Stimulated activated CD8-positive, alpha-beta memory T cell treated with anti-CD3 and anti-CD28 coated beads, Interleukin-4, amount 100 ng/mL, for 4 hours (primary cell): ENCODE measurements at places on chromosomes 7 and 10.

DNA sequence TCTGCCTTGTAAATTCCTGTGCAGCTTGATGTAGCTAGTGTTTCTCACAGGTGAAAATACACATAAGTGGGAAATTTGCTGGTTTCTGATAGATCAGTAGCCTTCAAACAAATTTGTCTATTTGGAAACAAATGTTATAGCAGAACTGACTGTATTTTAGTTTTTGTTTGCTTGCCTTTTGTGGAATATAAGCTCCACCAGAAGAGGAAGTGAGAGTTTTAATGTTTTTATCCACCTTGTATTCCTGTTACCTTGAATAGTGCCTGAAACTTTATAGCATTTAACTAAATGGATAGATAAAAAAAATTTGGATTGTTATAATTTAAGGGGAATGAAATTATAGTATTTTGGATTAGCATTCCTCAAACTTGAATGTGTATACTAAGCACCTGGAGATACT is 9.8 kb downstream of the WAC start:
- no peak for DNase-seq

- no peak for DNase-seq
These were observed 46.1 kb upstream of the CACUL1 start for GRCh38 chr10:118800920-118801319.

DNA sequence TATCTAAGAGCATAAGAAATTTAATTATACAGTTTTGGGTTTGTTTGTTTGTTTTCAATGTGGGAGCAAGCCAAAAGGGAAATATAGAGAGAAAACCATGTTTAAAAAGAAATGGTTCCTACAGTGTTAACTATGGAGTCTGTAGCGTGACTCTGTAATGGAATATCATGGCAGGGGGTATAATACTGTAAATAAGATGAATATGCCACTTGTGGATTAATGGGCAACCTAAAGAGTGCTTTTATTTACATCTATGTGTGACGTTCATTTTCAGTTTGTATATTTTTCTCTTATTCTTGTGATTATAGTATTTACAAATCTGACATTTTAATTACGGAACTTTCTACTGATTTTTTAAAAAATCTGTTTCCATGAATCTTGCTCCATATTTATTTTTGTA is 95.9 kb downstream of the POLL start:
- no peak for DNase-seq

- no peak for DNase-seq
These were observed 48.7 kb downstream of the ARMC3 start for GRCh38 chr10:22976534-22976933.

GRCh38 chr7:5677538-5678294 is 103.7 kb downstream of the RNF216 start:
- DNase-seq = no peak

- DNase-seq = no peak
These were observed 179.5 kb upstream of the PLXNA4 start for GRCh38 chr7:132755538-132756483.

GRCh38 chr7:93382362-93382761 is 150.2 kb downstream of the VPS50 start:
- DNase-seq = no peak

GRCh38 chr7:20577441-20578071 is 37.9 kb upstream of the ABCB5 start:
- no peak for DNase-seq

DNA sequence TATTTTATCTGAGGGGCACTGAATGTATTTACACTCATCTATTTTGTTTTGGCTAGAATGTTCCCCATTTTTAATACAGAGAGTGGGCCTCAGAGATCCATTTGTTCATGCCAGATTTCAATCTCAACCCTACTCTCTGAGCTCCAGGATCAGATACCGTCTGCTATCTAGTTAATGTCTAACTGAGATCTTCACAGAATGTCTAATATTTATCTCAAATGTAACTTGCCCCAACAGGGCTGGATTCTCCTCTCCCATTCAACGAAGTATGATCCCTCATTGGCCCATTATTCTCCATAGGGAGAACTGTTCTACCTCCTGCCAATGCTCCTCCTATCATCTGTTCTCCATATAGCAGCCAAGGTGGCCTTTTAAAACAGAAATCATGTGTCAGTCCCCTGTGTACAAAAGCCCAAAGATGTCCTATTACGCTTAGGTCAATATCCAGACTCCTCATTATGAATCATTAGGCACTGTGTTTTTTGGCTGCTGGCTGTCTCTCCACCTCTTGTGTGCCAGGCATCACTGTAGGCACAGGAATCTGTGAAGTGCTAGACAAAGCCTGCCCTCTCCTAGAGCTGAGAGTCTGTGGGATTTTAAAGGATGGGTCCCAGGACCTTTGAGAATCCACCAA is 169.3 kb upstream of the AGK start:
- DNase-seq = no peak

GRCh38 chr10:72642318-72642717 is 16.4 kb upstream of the MICU1 start:
- no peak for DNase-seq

GRCh38 chr10:42989481-42989921 is 87.4 kb upstream of the RET start:
- no peak for DNase-seq

- DNase-seq = no peak
These were observed 87.4 kb downstream of the ELAPOR2 start for GRCh38 chr7:86972072-86972471.

- no peak for DNase-seq
These were observed 89.1 kb upstream of the SMNDC1 start for GRCh38 chr10:110393866-110394265.

DNA sequence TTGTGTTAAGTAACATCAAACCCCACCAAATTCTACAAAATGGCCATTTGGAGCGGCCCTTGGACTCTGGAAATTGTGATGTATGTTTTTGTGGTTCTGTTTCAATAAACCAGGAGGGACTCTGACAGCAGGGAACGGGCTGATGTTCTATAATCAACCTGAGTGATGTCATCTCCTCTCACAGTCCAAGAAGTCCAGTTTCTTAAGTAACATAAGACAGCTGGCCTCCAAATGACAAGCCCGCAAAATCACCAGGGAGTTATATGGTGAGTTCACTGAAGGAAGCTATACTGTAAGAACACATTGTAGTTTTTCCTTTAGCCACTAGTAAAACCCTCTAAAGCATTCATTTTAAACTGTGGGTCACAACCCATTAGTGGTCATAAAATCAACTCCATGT is 34.0 kb downstream of the GOT1 start:
- DNase-seq = no peak

- no peak for DNase-seq
These were observed 152.6 kb downstream of the PKD1L1 start for GRCh38 chr7:47795631-47796030.

DNA sequence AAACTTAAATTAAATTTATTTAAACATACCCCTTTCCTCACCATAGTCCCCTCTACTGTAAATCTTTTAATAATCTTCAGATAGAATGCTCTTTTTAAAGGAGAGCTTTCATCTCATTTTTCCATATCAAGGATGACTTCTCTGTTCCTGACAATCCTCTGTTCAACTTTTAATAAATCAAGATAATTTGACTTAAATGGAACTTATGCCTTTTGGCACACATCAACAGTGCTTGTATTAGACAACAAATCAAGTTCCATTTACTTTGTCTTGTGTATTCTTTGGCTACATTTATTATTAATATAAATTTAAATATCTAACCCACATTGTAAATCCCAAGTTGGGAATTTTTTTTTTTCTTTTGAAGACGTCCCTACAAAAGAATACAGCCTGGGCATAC is 42.7 kb upstream of the HYAL4 start:
- no peak for DNase-seq

DNA sequence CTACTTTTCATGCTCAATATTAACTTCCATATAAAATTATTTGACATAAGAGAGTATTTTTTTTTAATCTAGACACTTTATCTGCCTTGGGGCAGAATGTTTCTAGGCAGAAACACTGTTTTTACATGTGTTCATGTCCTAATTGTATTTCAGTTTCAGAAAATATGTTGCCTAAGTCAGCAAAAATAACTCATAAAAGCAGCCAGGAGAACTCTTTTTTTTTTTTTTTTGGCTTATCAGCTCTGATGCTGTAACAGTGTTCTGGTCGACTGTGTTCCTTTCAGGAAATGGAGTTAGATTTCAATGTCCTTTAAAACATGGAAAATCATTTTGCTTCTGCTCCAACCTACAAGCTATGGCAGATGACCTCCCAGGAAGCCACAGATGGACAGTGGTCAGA is 63.2 kb upstream of the OPALIN start:
- DNase-seq = no peak

GRCh38 chr10:89129911-89130310 is 77.2 kb downstream of the CH25H start:
- no peak for DNase-seq

- no peak for DNase-seq
These were observed 5.4 kb downstream of the SMC3 start for GRCh38 chr10:110572862-110573261.

- no peak for DNase-seq
These were observed 33.0 kb downstream of the WIPF3 start for GRCh38 chr7:29839302-29839701.

DNA sequence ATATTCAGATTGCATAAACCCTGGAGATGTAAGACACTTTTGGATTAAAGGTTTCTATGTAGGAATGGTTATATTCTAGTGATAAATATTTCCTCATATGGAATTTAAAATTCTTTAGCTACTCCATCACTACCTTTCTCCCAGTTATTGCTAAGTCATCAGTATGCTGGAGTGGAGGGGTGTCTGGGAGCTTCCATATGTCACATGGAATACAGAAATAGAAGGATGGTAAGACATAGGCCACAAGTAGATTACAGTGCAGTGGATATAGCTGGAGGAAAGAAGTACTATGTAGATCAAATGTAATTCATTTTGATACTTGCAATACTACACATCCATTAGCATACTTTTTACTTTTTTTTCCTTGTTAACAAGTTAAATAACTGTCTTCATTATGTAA is 428.4 kb downstream of the ARL4A start:
- no peak for DNase-seq

- DNase-seq = no peak
These were observed 52.8 kb downstream of the CDK6 start for GRCh38 chr7:92783260-92784201.

- peak; percentile 17 for DNase-seq
These were observed 1.3 kb downstream of the ZNRF2 start for GRCh38 chr7:30285536-30286284.

- no peak for DNase-seq
These were observed 2.4 kb downstream of the GBF1 start for GRCh38 chr10:102247734-102248133.

DNA sequence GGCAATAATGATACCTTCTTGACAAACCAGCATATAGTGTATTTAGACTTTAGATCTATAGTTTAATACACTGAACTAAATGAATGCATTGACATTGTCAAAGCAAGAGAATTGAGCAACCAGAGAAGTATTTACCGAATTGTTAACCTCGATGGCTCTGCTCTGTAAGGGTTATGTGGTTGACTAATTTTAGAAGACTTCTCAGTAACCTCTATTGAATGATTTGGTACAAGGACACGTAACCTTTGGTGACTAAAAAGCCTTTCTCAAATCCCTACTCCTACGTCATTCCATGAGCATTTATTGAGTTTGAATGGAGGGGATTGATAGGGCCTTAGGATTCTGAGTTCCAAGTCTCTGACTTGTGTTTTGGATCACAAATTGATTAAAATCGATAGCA is 67.6 kb downstream of the MDFIC start:
- DNase-seq = no peak

GRCh38 chr10:35194906-35195305 is 68.3 kb downstream of the CREM start:
- no peak for DNase-seq

DNA sequence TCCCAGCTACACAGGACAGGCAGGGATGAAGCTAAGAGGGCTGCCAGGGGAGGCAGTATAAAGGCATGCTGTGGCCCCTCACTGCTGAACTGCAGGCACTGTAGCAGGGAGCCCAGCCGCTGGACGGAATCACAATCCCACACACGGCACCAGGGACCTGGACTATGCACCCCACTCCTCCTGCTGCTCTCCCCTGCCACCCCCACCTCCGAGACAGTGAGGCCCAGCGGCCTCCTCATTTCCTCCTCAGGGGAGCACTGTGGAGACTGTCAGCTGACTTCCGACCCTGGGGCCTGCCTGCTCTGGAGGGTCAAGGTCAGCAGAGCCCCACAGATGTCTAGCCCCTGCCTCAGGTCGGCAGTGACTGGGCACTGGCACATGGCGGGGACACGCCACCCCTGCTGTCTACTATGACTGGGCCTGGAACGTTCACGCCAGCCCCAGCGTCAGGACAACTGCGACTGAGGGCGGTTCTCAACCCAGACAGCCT is 92.7 kb downstream of the FAM53B start:
- no peak for DNase-seq

DNA sequence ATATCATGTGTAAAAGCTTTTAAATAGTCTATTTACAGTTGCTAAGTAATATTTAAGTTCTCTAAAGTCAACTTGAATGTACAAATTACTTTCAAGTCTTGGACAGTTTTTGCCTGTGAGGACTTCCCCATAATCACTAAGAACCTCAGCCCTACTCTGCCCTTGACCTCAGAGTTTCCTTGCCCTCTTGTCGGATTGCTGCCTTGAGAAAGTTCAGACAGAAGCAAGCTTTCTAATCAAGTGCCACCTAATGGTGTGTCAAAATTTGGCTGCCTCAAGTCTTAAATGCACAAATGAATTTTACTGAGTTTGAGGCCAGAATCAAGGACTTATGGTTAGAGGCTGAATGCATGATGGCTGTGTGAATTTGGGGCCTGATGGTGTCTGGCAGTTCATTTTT is 88.3 kb upstream of the KAT6B start:
- no peak for DNase-seq

DNA sequence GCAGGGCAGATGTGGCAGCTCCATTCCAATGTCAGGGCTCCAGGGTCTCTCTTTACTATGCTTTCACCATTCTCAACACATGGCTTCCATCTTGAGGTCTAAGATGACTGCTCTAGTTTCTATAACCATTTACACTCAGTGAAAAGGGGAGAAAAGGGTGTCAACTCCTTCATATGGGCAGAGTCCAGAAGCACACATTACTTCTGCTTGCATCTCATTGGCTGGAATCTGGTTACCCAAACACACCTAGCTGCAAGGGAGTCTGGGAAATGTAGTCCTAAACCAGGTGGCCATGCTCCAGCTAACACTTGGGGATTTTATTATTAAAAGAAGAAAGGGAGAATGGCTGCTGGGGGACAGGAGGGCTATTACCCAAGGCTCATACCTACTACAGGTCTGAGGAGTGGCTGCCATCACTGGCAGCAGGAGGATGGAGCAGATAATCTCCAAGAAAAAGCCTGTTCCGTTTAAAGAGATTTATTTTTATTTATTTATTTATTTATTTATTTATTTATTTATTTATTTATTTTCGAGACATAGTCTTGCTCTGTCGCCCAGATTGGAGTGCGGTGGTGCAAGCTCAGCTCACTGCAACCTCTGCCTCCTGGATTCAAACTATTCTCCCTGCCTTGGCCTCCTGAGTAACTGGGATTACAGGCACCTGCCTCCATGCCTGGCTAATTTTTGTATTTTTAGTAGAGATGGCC is 29.1 kb upstream of the LBX1 start:
- DNase-seq = no peak

- no peak for DNase-seq
These were observed 3.7 kb downstream of the GPR26 start for GRCh38 chr10:123669886-123670285.
